ENCODE measurements at places on chromosomes 3 and 15. TPM values are rescaled to one million over a fixed set of nuclear protein-coding genes. Genes with fewer than 3 reads are reported as not detected.

- DNase-seq, result no peak
Measured at GRCh38 chr3:130905551-130905950, 11.7 kb downstream of the ATP2C1 start.

The TRH gene
- not detected for total RNA-seq

The PLIN1 gene
- total RNA-seq, result 3.1 TPM

- no peak for DNase-seq
Measured at GRCh38 chr3:187025254-187025655, 94.9 kb downstream of the ST6GAL1 start.

DNA sequence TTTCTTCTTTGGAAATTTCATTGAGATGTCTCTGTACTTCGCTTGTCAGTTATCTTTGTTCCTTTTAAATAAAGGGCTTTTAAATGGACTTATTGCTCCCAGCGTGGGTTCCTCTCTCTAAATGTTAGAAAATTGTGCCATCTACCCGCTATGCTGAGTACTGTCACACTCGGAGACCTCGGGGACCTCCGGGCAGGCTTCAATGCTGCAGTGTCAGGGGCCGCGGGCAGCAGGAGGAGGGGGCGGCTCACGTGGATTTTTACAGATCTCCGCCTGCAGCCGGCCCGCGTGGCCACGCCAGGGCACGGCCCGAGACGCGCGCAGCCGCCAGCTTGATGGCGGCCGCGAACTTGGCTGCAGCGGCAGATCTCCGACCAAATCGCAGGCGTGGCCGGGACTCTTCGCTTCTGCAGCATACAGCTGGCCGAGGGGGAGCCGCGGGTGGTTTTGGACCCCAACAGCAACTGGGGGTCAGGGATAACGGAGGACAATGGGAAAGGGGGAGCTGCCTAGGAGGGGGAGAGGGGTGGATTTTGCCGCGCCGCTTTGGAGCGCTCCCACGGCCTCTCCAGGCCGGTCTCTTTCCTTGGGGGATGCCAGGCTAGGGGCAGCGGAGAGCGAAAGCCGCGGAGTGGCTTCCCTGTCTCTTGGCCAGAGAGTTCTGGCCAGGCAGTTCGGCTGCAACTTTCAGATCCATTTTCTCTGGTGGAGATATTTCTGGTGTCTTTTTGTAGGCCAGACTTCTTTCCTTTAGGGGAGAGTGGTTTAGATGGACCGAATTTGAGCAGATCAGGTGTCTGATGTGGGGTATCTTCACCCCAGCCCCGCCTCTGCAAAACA is 15.3 kb downstream of the NR2F2 start:
- peak; percentile 72 for DNase-seq

DNA sequence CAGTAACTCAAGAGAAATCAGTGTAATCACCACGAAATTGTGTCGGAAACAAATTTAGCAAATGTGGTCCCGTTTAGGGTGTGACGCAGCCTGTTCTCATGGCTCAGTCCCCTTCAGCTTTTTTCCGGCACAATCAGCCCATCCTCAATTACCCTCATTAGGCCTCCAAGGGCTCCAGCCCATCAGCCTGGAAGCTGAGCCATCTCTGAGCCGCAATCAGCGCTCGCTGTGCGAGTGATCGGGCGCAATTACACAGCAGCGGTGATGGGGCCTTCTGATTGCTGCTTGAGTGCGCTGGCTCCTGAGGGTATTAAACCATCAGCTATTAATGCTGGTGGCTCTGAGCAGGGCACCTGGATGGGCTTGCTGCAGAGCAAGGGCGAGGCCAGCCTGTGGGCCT is 55.6 kb downstream of the PLXNA1 start:
- DNase-seq, result no peak

- DNase-seq, result no peak
Measured at GRCh38 chr3:114418107-114418506, 124.3 kb downstream of the TIGIT start.

The TM4SF18 gene
- 1.8 TPM for total RNA-seq

GRCh38 chr15:93428150-93428549 is 339.1 kb upstream of the RGMA start:
- no peak for DNase-seq

The LTK gene
- 4.9 TPM for total RNA-seq

The CCDC13 gene
- total RNA-seq, result 0.58 TPM

The RLBP1 gene
- not detected for total RNA-seq

The GOLGA8J gene
- total RNA-seq, result not detected

- peak; percentile 72 for DNase-seq
Measured at GRCh38 chr3:64344721-64345207, 119.5 kb upstream of the PRICKLE2 start.

DNA sequence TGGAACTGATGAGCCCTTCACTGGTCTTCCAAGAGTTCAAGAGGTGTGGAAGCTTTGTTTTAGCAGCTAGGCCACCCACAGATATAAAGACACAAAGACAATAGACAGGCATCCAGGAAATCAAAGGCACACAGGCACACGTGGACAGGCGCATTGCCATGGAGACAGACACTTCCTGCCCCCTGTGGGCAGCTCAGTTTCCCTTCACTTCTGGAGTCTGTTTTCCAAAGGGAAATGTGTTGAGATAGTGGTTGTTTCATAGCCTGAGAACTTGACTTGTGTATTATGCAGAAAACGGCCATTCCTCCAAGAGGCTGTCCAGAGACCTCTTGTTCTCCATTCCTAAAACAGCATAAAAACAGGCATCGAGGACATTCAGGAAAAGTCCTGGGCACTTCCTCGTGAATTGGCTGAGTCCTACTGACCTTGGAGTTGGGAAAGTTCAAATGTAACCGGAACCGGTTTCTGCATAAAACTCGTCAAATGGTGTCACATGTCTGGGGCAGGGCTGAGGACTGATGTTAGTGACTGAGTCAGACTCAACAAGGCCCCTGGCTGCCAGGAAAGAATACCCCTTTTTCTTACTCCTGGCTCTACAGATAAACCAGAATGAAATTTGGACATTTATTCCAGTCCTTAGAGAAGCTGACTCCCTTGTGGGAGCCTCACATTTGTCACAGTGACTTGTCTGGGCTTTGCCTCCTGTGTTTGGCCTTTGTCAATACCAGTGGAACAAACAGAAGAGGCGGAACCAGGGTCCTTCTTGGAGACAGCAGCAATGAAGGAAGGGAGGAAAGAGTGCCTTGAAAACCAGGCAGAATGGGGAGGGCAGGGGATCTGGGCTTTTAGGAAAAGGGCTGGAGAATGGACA is 1.3 kb downstream of the ALPK3 start:
- DNase-seq, result peak; percentile 83

The THRB gene
- total RNA-seq, result 6.1 TPM

GRCh38 chr3:165192610-165193192 is 3.5 kb downstream of the SLITRK3 start:
- peak; percentile 43 for DNase-seq

- no peak for DNase-seq
Measured at GRCh38 chr15:68552344-68552743, 26.4 kb upstream of the CORO2B start.

GRCh38 chr3:63864965-63865327 is 1.3 kb downstream of the ATXN7 start:
- no peak for DNase-seq

The LSMEM2 gene
- not detected for total RNA-seq

GRCh38 chr3:117170094-117170493 is 460.5 kb downstream of the TUSC7 start:
- peak; percentile 5 for DNase-seq

Data from stomach (tissue), 19 donors.